CD4-positive, CD25-positive, alpha-beta regulatory T cell (primary cell): ENCODE measurements at places on chromosomes 7 and 10. TPM values are rescaled to one million over a fixed set of nuclear protein-coding genes. Genes with fewer than 3 reads are reported as not detected.

- no peak for DNase-seq
These were observed 185.2 kb downstream of the CACNB2 start for GRCh38 chr10:18325410-18325809.

DNA sequence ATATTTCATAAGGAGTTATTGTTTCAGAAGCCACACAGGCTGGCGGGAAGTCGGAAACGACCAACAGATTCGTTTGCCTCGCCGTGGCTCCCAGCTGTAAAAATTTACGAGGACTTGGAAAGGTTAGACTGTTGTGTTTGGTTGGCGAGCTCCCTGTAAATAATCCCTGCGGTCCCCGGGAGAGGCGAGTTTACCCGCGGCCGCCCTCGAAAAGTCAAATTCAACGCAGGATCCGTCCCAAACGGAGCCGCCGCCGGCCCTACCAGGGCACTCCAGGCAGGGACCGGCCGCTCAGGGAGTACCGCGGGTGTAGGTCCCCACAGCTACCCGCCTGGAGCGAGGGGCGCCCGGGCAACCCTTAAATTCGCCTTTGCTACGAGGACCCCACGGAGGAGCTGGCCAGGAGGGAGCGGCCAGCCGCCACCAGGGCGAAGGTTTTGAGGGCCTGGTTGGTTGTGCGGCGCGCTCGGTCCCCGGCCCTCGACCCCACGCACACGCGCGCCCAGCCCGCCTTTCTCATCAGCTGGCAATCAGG lies 726 bp upstream of the HOXA9 start:
- no peak for DNase-seq

UCMA gene
- not detected for total RNA-seq

VDAC2 gene
- 110 TPM for total RNA-seq
